ENCODE measurements at places on chromosomes 11 and 22.

DNA sequence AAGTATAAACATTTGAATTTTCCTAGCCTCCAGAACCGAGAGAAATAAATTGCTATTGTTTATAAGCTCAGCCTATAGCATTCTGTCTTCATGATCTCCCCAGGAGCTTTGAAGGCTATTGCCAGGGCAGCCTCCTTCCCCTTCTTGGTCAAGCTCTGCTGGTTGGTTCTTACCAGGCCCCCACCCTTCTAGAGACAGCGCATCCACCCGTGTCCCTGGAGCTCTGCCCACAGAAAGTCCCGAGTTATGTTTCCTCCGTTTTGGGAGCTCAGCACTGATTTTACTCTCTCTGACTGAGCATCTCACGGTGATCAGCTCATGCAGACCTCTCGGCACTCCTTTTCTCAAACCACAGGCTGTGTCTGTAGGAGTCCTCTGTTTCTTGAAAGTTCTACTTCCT, 123.8 kb upstream of the SORL1-AS1 start:
- no peak for DNase-seq

- no peak for DNase-seq
Measured at GRCh38 chr11:47175746-47176327, 842 bp downstream of the ARFGAP2 start.

GRCh38 chr11:128901653-128902514, 10.7 kb downstream of the KCNJ5 start:
- no peak for DNase-seq

GRCh38 chr22:39526736-39527171, 5.8 kb downstream of the RPS19BP1 start:
- no peak for DNase-seq

DNA sequence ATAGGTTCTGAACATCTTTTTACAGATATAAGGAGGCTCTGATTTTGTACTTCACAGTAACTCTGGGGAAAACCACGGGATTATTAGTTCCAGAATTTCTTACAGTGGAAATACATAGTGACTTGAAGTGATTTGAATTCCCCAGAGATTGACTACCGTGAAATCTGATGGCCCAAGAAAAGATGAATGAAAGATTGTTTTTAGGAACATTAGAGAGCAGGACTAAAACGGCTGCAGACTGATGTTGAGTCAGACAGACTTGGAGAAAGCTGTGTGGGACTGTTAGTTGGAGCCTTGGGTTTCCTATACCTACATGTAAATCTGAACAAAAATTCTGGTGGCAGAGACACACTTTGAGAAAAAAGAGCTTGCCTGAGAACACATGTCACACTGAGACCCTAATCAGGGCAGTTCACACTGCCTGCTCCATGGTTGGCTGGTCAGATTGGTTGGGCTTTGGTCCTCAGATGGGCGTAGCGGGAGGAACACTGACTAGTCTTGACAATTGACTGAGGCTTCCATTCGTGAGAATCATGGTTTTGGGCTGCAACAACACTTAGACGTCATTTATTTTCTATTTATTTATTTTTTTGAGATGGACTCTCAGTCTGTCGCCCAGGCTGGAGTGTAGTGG, 6.8 kb downstream of the PPP6R3 start:
- no peak for DNase-seq

GRCh38 chr11:35803115-35803514, 140.5 kb downstream of the TRIM44 start:
- DNase-seq = no peak

DNA sequence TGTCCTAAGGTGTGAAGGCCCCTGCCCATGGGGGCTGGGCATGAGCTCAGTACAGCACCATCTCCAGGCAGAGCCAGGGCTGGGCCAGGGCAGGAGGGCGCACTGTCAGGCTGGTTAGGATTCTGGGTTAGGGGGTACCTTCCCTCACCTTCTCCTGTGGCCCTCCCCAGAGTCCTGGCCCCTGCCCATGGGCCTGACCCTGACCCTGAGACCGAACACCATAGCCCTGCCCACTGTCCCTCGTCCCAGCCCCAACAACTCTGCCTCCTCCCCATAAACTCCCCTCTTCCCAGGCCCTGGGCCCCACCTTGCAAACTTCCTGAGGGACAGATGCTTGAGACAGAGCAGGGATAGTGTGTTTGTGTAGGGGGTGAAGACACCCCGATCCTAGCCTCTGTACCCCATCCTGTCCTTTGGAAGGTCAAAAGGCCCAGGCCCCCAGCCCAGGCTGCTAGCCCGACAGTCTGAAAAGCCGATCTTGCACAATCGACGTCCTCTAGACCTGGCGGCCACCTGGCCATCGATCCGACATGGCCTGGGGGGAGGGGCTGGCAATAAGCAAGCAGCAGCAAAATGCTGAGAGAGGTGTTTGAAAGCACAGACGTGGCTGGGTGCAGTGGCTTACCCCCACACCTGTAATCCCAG, 2.7 kb upstream of the TMPRSS6 start:
- DNase-seq = no peak

- no peak for DNase-seq
Measured at GRCh38 chr22:43928908-43929307, 5.3 kb downstream of the PNPLA3 start.

- DNase-seq = no peak
Measured at GRCh38 chr22:24305260-24305692, 34.6 kb downstream of the SPECC1L start.

- DNase-seq = peak; percentile 59
Measured at GRCh38 chr22:40036591-40037225, 42.0 kb downstream of the FAM83F start.

- no peak for DNase-seq
Measured at GRCh38 chr11:88194990-88195389, 19.7 kb upstream of the RAB38 start.

- no peak for DNase-seq
Measured at GRCh38 chr11:36499315-36499714, 10.8 kb downstream of the TRAF6 start.

DNA sequence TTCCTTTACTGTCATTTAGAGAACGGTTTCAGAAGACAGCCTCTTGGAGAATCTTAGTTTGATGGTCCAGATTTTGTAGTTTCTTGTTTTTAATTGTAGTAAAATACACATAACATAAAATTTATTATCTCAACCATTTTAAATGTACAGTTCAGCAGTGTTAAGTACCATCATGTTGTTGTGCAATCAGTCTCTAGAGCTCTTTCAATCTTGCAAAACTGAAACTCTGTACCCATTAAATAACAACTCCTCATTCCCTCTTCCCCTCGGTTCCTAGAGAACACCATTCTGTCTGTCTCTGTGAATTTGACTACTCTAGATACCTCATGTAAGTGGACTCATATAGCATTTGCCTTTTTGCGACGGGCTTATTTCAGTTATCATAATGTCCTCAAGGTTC, 69.8 kb downstream of the GRIK4 start:
- no peak for DNase-seq

GRCh38 chr22:20728523-20729190, 45.3 kb upstream of the SERPIND1 start:
- DNase-seq = no peak

- DNase-seq = peak; percentile 30
Measured at GRCh38 chr11:130909650-130910049, 6.6 kb downstream of the SNX19 start.

GRCh38 chr11:76347466-76347865, 33.5 kb downstream of the THAP12 start:
- DNase-seq = no peak

- no peak for DNase-seq
Measured at GRCh38 chr22:45932071-45932470, 44.9 kb downstream of the WNT7B start.

DNA sequence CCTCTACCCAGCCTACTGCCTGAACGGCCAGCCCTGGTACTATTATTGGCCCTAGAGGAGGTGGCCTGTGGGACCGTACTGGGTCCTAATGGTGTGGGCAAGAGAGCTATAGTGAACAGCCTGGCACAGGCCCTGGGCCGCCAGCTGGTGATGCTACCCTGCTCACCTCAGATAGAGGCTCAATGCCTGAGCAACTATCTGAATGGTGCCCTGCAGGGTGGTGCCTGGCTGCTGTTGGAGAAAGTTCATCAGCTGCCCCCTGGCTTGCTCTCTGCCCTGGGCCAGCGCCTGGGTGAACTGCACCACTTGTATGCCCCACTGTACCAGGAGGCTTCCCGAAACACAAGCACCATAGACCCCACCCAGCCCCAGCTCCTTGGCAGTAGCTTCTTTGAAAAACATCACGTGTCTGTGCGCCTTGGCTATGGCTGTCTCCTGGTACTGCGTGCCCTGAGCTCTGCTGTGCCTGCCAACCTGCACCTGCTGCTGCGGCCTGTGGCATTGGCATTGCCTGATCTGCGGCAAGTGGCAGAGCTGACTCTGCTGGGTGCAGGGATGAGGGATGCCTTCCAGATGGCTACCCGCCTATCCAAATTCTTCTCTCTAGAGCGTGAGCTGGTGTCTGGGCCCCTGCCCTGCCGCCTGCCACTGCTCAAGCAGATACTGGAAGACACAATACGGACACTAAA, 49.0 kb downstream of the DNHD1 start:
- no peak for DNase-seq

- DNase-seq = no peak
Measured at GRCh38 chr11:126839496-126839895, 161.1 kb downstream of the KIRREL3 start.

GRCh38 chr11:77146261-77147035, 18.4 kb downstream of the MYO7A start:
- no peak for DNase-seq

GRCh38 chr11:35978183-35978582, 34.3 kb downstream of the LDLRAD3 start:
- DNase-seq = no peak

Measured in RWPE1 (cell line).